Suppressor macrophage (primary cell): ENCODE measurements at places on chromosomes 7 and 10.
A peak's percentile ranks its signal among the peaks of the same experiment; 100 is the strongest.

DNA sequence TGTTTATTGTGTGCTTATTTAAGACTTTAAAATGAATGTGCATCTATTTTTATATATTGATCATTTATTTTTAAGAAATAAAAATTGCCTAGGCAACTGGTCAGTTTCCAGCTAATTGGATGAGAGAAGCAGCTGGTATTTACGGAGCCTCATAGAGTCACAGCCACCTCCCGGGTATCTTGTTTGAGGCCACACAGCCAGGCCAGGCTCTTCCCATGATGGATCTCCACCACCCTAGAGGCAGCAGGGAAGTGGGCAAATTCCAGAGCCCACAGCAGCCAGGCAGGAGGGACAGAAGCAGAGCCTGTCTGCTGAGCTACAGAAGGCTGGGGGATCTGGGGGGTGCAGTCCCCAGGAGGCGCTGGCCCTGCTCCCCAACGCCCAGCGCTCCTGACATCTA lies 61.6 kb downstream of the CLEC2L start:
- no peak for DNase-seq

DNA sequence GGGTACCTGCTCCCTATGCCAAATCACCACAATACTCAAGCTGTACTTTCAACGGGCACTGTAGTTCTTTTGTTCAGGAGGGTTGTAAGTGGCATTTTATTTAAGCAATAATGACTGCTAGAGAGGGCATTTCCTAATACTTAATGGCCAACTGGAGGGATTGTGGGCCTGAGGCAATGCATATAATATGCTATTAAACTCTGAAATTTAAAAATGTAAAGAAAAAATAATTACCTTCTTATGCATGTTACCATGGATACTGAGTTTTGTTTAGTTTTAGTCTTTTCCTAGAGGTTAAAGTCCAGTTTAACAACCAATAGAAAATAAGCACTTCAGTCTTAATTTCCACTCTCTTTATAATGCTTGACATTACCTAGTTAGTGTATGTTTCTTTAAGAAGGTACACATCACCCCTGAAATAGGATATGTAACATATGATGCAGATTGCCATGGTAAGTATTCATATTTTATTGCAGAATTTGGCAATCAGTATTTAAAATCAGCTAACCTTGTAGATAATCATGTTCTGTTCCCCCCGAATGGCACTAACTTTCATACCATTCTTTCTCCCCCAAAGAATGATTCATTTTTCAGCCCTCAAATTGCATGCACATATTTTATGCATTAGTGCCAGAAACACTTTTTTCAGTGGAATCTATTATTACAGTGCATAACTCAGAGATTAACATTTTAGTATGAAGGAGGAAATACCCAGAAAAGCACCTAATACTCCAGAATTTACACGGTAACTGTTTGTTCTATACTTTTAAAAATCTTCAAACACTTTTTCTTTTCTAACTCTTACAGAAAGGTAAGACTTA lies 90.3 kb upstream of the ZNF438 start:
- DNase-seq = no peak

DNA sequence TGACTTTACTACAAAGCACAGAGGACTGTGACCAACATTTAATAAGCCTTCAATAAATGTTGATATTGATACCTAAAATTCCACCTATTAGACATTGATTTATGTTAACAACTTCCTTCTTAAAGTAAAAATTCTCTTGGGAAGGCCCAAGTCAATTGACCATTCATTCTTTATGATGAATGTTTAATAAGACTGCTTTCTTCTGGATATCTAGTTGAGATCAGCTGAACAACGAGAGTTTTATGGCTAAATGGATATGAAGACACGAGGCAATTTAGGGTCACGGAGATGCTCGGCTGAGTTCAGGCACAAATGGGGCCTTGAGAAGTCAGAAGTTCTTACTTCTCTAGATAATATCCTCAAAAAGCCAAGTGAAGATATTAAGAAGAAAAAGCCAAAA lies 258.8 kb downstream of the FRMD4A start:
- no peak for DNase-seq

DNA sequence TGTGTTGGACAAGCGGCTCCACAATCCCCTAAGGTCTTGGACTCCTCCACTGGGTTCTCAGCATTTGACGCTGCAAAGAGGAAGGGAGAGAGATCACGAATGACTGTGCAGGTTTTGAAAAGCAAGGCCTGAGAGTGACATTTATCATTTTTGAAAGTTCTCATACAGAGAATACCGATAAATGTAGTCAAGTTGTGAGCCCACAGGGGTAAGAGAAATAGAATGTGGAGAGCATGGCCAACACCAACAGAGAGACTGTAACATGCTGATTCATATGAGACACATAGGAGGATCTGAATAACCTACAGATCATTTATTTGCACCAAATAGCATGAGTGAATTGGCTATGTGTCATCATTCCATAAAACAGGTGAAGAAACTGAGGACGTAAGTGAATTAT lies 230.5 kb upstream of the MBL2 start:
- no peak for DNase-seq

GRCh38 chr10:122116331-122116730 lies 127.4 kb downstream of the TACC2 start:
- DNase-seq = no peak

GRCh38 chr10:130072247-130072646 lies 38.4 kb downstream of the C10orf143 start:
- DNase-seq = no peak

DNA sequence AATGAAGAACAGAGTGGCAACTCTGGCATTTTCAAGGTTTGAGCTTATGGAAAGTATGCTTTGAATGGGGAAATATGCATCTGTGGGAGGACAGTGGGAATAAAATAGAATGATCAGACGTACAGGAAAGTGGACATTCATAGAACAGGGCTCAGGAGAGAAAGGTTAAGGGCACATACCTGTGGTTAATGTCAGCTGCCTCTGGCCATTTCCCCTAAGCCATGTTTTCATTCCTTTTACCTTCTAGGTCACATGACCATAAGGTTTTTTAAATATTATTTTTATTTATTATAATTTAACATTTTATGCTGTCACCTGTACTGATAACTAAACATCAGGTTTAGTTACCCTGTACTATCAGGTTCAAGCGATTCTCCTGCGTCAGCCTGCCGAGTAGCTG lies 52.8 kb downstream of the LRRC4 start:
- no peak for DNase-seq

DNA sequence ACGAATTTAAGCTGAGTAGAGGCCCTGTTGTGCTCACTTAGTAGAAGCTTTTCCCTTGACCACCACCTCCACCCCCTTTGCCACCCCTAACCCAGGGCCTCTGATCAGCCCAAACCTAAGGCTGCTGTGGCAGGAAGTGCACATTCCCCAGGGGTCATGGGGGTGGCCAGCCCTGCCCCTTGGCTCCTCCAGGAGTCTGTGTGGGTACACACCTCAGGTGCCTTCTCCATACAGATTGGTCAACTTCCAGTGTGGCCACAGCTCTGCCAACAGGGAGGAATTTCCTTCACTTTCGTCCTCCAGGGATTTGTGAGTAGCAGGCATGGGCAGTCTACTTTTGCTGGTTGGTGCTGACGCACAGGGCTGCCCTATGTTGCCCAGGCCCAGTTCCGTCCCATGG lies 249.9 kb upstream of the ZNF32 start:
- no peak for DNase-seq

GRCh38 chr7:150722431-150722931 lies 6.1 kb downstream of the GIMAP1 start:
- no peak for DNase-seq

- DNase-seq = no peak
Measured at GRCh38 chr7:136693166-136694119, 175.0 kb upstream of the CHRM2 start.

GRCh38 chr10:60352105-60352504 lies 37.6 kb downstream of the ANK3 start:
- no peak for DNase-seq

DNA sequence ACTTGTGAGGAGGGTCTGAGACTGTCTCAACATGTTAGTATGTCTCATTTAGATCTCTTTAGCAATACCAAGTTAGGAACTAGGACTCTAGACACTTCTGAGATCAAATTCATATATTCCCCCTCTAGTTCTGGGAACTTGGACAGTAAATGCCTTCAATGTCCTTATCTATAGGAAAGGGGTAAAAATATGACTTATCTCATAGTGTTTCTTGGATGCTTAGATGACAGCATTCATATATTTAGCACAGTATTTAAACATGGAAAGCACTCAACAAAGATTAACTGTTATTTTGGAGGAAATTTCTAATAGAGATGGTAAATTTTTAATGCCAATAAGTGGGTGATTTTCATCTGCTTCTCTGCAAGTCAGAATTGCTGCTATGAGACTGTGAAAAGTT lies 154.6 kb downstream of the CTNNA3 start:
- DNase-seq = no peak

DNA sequence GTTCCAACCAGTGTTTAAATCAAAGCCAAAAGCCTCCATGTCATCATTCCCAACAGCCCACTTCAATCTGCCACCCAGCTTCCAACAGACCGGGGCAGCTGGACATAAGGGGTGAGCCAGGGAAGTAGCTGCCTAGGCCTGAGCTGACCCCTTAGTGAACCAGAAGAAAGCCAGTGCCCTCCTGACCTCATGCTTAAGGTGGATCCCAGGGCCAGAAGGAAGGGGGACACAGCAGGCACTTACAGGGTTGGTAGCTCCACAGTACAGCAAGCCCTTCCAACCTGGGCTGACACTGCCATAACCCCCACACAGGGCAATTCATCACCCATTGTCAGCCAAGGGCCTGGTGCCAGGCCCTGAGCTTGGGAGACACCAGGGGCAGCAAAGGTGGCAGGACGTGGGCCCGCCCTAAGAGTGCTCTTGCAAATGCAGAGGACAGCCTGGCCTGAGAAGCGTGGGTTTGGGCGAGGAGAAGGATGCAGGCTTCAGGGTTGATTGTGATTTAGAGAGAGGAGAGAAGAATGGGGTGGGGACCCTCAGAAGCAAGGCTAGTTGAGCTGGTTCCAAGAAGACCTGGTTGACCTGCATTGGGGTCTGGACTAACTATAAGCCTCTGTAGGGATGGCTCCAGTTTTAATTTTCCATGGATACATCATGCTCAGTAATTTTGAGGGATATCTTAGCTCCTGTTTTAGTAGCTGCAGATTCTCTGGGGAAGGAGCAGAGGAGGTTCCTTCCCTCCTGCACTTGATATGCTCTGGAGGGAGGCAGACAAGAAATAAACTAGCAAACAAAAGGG lies 3.1 kb upstream of the CYP26A1 start:
- DNase-seq = no peak

- DNase-seq = no peak
Measured at GRCh38 chr10:65394502-65395297, 1531.1 kb upstream of the LRRTM3 start.

- DNase-seq = peak; percentile 81
Measured at GRCh38 chr7:101784292-101785127, 32.9 kb upstream of the CUX1 start.

- no peak for DNase-seq
Measured at GRCh38 chr7:9978106-9979064, 995.3 kb upstream of the PHF14 start.

- DNase-seq = no peak
Measured at GRCh38 chr10:128945398-128945797, 521.6 kb upstream of the MGMT start.

DNA sequence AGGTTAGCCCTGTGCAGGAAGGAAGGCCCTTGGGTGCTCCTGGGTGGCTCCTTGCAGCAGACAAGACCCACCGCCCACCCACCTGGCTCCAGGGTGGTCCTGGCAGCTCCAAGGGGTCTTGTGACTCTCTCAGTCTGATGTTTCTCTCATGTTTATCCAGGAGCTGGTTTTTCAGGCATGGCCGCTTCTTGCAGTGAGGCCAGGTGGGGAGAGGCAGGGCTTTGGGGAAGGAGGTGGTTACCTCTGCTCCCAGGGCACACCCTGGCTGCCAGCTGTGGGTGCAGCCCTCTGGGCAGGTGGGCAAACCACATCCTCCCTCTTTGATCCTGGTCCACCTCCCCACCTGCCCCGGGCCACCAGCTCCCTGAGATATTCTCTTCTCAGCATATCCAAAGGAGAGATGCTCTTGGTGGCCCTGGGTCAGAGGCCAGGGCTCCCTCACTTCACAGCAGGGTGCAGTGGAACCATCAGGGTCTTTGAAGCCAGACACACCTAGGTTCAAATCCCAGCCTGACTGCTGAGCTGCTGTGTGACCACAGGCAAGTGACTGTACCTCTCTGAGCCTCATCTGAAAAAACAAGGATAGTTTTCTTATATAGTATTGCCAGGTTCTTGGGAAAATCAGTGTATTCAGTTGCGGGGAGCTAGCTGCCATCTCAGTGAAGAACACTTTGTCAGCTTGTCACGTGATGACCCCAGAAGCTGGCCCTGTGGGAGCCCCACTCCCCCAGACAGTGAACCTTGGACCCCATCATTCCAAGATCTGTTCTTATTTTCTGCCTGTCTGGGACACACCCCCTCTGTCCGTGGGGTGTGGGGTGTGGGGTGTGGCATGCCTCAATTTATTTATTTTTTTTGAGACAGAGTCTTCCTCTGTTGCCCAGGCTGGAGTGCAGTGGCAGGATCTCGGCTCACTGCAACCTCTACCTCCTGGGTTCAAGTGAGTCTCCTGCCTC lies 11.5 kb downstream of the GTF2IRD1 start:
- no peak for DNase-seq

GRCh38 chr7:149765399-149766121 lies 7.8 kb downstream of the ZNF467 start:
- DNase-seq = no peak

DNA sequence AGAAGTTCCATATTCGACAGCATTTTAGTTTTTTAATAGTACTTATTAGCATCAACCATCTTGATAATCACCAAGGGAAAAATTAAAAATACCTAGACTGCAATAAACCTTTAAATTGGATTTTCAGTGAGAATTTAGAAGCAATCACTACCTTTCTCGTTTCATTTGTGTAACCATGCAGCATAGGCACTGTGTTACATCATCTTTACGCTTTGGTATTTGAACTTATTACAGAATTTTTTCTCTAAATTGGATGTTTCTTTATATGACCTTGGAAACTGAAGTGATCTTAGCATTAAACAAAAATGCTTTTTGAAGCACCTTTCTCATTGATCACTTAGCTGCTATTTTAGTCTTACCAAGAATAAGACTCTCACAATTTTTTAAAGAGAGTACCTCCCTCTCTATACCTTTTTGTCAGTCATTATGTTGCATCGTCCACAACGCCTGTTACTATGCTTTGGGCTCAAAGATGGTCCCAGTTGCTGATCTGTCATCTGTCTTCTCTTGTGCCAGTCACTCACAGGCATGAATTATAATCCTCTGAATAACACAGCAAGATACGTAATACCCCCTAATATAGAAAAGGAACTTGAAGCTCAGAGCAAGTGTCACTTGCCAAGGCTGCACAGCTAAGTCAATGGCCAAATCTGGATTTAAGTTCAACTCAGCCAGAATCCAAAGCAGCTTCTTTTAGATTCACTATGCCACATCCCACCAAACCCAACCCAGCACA lies 19.6 kb upstream of the ASCC1 start:
- no peak for DNase-seq
